A549 treated with dexamethasone at 1 μM for 4 hours (cell line): ENCODE measurements at places on chromosomes 11 and 22. TPM values are rescaled to one million over a fixed set of nuclear protein-coding genes. Genes with fewer than 3 reads are reported as not detected.

The VSIG10L2 gene
- not detected in 5 replicates for total RNA-seq

The MPST gene
- total RNA-seq, result 44.5 to 72.8 TPM (median 66.2 TPM) in 5 replicates

The DKK3 gene
- 15.2 to 23.6 TPM (median 19.3 TPM) in 5 replicates for total RNA-seq

The TAF1D gene
- 92.3 to 103 TPM (median 101 TPM) in 5 replicates for total RNA-seq

The AMOTL1 gene
- 6.4 to 11.6 TPM (median 8.9 TPM) in 5 replicates for total RNA-seq

The TUBA8 gene
- 0.61 to 0.98 TPM (median 0.67 TPM) in 5 replicates for total RNA-seq

The TMEM109 gene
- 106 to 131 TPM (median 121 TPM) in 5 replicates for total RNA-seq

The APLNR gene
- 0.04 TPM in 1 of 5 replicates, not detected in the others for total RNA-seq

The SLC25A22 gene
- 18.6 to 34.0 TPM (median 32.8 TPM) in 5 replicates for total RNA-seq

The NXPE1 gene
- not detected in 5 replicates for total RNA-seq

The PATE4 gene
- total RNA-seq, result not detected in 5 replicates

The TRPC6 gene
- total RNA-seq, result 0.49 to 0.77 TPM (median 0.52 TPM) in 5 replicates

The GRAMD1B gene
- total RNA-seq, result 20.1 to 31.1 TPM (median 27.0 TPM) in 5 replicates

The NXPE4 gene
- not detected in 5 replicates for total RNA-seq

The NOX4 gene
- 0.17 TPM in 1 of 5 replicates, not detected in the others for total RNA-seq

The IL18 gene
- total RNA-seq, result 75.9 to 94.3 TPM (median 87.5 TPM) in 5 replicates

The GGT5 gene
- 3.5 to 5.3 TPM (median 4.4 TPM) in 5 replicates for total RNA-seq

The SEZ6L gene
- not detected in 5 replicates for total RNA-seq

The TIMP3 gene
- total RNA-seq, result 1.0 to 1.7 TPM (median 1.3 TPM) in 5 replicates

The ARHGAP8 gene
- 1.1 to 2.6 TPM (median 1.9 TPM) in 5 replicates for total RNA-seq

The CD151 gene
- 740 to 821 TPM (median 802 TPM) in 5 replicates for total RNA-seq
